ENCODE measurements at places on chromosomes 7 and 10.

- no peak for DNase-seq
Observed at GRCh38 chr10:128474571-128474970, 348.3 kb upstream of the MKI67 start.

DNA sequence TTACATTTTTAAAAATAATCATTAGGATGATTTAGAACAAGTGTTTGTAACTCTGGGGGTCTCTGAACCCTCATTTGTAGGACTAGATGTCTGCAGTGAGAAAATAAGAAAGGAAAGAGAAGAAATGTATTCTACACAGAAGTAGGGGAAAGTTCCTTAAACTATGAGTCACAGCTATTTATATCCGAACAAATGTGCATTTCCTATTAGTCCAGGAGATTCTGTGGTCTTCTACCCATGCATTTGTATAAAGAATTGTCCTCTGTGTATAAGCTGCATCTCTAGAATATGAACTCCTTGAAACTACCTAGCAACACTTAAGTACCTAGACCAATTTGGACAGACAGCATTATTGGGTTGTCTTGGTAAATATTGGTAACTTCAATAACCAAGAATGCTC is 15.9 kb upstream of the CD36 start:
- DNase-seq: no peak

- peak; percentile 41 for DNase-seq
Observed at GRCh38 chr10:132193907-132194552, 7.3 kb downstream of the DPYSL4 start.

- DNase-seq: no peak
Observed at GRCh38 chr7:121510858-121511482, 114.9 kb upstream of the FAM3C start.

- DNase-seq: no peak
Observed at GRCh38 chr7:99767662-99768061, 16.3 kb downstream of the CYP3A4 start.

GRCh38 chr7:90824386-90825307 is 228.5 kb downstream of the CDK14 start:
- DNase-seq: no peak

DNA sequence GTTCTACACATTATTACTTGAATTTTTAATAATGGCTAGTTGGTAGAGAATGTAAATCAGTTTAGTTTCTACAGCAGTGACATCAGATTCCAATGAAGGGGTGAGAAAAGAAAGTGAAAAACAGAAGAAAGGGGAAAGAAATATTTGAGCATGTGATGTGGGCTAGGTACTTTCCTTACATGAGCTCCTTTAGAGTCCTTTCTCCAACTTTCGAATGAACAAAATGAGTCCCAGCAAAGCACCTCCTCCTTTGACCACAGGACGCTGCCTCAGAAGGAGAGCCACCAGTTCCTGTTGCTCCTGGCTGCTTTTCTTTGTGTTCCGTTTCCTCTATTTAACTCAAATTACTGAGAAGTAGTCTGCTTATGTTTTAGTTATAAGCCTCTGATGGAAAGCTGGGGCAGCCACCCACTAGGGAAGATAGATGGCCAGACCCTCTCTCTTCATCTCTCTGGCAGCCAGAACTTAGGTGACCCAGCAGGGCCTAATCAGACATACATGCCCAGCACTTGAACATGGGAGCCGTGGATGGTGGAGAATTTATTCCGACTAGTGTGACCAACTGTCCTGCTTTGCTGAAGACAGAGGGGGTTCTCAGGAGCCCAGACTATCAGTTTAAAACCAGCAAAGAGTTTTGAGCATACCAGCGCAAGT is 82.4 kb upstream of the NME8 start:
- peak; percentile 37 for DNase-seq

DNA sequence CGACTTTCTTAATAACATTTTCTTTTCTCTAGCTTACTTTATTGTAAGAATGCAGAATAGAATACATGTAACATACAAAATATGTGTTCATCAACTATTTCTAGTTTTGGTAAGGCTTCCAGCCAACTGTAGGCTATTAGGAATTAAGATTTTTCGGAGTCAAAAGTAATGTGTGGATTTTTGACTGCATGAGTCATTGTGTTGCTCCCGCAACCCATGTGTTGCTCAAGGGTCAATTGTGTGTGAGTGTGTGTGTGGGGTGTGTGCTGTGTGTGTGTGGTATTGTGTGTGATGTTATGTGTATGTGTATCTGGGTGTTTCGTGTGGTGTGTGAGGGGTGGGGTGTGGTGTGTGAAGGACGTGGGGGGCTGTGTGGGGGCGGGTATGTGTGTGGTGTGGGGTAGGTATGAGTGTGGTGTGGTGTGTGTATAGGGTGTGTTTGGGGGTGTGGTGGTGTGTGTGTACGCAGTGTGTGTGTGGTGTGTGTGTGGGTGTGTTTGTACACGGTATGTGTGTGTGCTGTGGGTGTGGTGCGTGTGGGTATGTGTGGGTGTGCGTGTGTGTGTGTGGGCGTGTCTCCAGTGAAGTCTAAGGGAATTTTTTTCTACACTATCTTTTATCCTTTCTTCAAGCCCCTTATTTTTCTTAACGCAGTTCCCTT is 60.5 kb downstream of the RSU1 start:
- DNase-seq: no peak

DNA sequence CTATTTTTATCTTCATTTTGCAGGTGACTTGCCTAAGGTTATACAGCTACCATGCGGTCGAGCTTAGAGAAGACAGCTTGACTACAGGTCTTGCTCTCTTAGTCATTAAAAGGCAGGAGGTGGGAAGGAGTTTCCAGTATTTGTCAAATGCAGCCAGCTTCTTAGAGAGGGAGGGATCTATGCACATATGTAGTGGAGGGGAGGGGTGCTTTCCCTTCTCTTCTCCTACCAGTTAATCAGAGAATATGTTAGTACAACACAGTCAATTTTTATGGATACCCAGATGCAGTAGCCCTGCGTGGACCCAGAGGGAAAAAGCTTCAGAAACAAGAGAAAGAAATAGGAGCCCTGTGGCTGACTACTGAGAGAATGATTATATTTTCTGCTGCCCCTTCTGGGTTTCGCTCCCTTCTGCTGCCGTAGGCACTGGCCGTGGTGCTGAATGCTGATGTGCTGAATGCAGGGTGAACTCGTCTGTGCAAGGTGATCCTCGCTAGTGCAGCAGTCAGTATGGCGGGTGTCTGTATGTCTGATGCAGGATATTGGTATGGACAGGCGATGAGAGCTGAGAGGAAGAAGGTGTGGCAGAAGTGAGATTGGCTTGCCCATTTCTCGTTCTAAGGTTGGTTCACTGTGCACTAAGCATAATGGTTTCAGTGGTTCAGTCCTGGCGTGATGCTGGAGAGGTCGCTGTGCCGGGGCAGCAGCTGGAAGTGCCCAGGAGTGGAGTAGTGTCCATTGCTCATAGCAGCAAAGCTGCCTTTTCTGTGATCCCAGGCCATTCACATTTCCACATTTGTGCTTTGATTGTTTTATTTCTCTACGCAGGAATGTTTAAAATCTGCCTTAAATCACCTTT is 189.2 kb upstream of the PODXL start:
- peak; percentile 29 for DNase-seq
